Stimulated activated CD4-positive, alpha-beta T cell treated with anti-CD3 and anti-CD28 coated beads, Interleukin-1b, Interleukin-23, amount 100 ng/mL, for 4 hours (primary cell): ENCODE measurements at places on chromosomes 5 and 9.
A peak's percentile ranks its signal among the peaks of the same experiment; 100 is the strongest.

DNA sequence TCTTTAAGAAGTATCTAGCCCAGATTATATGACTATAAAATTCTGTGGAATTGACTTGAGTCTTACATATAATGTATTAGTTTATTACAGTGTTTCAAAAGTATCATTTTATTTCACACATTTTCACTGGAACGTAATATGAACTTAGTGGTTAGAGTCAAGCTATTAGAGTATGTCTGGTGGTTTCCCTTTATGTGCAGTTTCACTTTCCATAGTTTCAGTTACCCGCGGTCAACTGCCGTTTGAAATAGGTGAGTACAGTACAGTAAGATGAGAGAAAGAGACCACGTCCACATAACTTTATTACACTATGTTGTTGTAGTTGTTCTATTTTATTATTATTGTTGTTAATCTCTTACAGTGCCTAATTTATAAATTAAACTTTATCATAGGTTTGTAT lies 50.5 kb downstream of the COMMD10 start:
- peak; percentile 5 for DNase-seq

- DNase-seq = no peak
Measured at GRCh38 chr5:171166766-171167165, 142.3 kb upstream of the TLX3 start.

- DNase-seq = no peak
Measured at GRCh38 chr9:18673179-18673578, 199.2 kb downstream of the ADAMTSL1 start.

GRCh38 chr5:39670391-39670790 lies 245.6 kb upstream of the DAB2 start:
- DNase-seq = no peak

- no peak for DNase-seq
Measured at GRCh38 chr5:39235648-39236047, 16.3 kb upstream of the FYB1 start.

DNA sequence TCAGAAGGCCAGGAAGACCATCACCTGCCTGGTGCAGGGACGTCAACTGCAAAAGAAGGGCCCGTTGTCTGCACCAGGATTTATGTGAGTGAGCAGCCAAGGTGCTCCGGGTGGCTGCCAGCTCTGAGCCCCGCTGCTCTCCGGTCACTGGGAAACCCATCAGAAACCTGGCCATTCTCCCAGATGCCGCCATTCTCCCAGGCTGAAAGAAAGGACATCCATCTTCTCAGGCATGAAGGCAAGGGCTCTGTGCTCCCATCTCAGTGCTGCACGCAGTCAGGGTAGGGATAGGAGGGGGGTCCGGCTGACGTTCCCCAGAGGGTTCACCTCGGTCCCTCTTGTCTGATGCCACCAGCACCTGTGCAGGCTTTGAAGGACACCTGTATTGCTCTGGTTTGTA lies 158.4 kb downstream of the ERCC6L2 start:
- DNase-seq = no peak

- no peak for DNase-seq
Measured at GRCh38 chr5:154523104-154523503, 45.1 kb upstream of the HAND1 start.

- DNase-seq = no peak
Measured at GRCh38 chr9:109739760-109740159, 40.2 kb upstream of the PALM2AKAP2 start.

GRCh38 chr5:140603734-140604133 lies 29.2 kb downstream of the CD14 start:
- no peak for DNase-seq

- DNase-seq = no peak
Measured at GRCh38 chr9:2639786-2640185, 18.2 kb downstream of the VLDLR start.

- no peak for DNase-seq
Measured at GRCh38 chr5:41812156-41812555, 58.1 kb downstream of the OXCT1 start.

GRCh38 chr5:104312481-104312880 lies 749.9 kb upstream of the NUDT12 start:
- DNase-seq = no peak

DNA sequence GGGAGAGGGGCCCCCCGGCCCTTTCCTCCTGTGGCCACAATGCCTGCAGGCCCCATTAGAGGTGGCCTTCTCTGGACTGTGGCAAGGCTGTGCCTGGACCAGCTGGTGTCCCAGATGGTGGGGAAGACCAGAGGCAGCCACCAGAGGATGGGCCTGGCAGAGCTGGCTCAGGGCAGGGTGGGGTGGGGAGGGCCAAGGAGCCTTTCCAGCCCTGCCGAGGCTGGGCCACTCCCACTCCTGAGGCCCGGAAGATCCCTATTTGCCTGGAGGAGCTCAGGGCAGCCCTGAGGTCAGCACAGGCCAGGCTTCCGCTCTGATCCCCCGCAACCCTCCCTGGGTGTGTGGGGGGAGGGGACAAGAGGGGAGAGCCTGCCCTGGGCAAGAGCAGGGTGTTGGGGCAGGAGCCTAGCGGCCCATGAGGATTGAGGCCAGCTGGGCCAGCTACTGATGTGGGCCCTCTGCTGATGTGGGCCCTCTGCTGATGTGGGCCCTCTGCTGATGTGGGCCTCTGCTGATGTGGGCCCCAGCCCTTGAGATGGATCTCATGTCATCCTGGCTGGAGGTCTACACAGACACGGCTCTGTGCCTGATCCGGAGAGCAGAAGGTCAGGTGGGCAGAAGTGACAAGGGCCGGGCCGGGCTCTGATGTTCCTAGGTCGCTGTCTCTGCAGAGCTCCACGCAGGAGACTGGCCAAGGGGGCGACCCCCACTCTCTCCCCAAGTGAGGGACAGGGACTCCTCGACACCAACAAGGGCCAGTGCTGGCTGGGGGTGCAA lies 6.0 kb downstream of the MRPS2 start:
- DNase-seq = no peak

DNA sequence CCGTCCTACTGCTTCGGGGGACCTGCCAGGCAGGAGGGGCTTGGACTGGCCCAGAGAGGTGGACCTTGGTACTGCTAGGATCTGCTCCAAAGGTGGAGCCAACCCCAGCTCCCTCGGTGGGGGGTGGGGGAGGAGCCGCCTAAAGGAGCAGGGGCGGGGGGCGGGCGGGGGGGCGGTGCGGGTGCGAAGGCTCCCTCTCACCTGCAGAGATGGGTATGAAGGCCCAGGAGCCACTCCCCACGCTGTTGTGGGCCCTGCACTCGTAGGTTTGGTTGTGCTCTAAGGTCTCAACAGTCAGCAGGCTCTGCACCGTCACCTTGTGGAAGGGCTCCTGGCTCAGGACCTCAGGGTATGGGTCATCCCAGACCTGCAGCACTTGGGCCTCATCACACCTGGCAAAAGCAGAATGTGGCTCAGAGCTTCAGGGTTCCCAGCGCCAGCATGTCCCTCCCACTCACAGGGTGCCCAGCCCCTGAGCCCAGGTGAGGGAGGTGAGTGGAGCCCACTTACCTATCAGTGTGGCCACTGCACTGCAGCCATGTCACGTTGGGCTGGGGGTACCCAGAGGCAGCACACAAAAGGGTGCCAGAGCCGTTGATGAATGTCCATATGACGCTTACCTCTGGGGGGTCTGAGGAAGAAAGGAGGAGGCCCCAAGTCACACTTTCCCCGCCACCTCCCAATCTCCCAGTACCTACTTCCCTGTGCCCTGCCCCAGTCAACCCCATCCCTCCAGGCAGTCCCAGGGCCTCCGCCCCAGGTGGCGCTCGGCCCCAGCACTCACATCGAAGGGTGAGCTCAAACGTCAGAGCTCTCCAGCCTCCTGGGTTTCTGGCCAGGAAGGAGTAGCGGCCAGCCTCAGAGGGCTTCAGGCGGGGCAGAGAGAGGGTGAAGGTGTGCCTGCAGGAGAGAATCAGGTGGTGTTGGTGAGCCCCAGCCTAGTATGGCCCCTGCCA lies 16.4 kb downstream of the CSF1R start:
- no peak for DNase-seq

GRCh38 chr5:66136053-66136452 lies 8.0 kb upstream of the SREK1 start:
- no peak for DNase-seq

DNA sequence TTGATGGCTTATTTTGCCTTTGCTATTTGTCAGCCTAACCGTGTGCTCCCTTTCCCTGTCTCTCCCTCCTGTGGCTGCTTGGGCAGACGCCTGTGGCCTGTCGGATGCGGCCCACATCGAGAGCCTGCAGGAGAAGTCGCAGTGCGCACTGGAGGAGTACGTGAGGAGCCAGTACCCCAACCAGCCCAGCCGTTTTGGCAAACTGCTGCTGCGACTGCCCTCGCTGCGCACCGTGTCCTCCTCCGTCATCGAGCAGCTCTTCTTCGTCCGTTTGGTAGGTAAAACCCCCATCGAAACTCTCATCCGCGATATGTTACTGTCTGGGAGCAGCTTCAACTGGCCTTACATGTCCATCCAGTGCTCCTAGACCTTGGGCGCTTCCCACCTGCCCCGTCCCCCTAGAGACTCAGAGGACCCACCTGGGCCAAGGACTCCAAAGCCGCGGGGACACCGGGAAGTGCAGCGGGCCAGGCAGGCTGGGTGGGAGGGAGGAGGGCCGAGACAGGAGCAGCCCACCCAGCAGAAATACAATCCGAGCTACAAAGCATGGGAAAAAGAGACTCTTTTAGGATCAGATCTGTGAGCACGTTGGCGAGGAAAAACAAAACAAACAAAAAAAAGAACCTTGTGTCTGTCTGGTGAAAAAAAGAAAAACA lies 10.6 kb downstream of the NR2F1 start:
- DNase-seq = no peak

GRCh38 chr5:134736173-134736812 lies 2.1 kb upstream of the CAMLG start:
- no peak for DNase-seq

DNA sequence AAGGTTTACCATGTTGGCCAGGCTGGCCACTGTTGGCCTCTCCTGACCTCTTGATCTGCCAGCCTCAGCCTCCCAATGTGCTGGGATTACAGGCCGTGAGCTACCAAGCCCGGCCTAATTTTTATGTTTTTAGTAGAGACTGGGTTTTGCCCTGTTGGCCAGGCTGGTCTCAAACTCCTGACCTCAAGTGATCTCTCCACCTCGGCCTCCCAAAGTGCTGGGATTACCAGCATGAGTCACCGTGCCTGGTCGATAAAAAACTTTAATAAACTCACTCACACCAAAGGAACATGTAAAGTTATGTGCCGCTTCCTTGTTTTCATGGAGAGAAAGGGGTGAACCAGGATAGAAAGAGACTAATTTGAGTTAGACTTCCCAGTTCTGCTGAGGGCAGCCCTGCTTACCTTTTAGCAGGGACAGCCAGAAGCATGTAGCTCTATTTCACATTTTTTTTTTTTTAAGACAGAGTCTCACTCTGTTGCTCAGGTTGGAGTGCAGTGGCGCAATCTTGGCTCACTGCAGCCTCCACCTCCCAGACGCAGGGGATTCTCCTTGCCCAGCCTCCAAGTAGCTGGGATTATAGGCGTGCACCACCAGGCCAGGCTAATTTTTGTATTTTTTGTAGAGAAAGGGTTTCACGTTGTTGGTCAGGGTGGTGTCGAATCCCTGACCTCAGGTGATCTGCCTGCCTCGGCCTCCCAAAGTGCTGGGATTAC lies 11.4 kb upstream of the HAUS6 start:
- DNase-seq = no peak

DNA sequence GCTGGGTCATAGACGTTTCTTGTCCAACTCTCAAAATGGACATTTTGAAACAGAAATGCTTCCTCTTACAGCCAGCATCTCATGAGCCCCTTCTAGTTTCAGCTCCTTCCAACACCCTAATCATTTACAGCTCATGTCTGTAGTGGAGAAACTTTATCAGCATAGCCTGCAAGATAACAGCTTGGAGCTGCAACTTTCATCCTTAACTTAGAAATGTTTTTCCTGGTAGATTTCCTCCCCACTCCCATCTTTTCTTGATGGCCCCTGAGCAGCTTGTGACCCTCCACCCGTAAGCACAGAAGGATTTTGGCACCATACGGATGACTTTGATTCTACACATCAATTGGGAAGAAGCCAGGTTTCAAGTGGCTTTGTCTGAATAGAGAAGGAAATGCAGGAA lies 53.5 kb upstream of the TGFBR1 start:
- DNase-seq = no peak

DNA sequence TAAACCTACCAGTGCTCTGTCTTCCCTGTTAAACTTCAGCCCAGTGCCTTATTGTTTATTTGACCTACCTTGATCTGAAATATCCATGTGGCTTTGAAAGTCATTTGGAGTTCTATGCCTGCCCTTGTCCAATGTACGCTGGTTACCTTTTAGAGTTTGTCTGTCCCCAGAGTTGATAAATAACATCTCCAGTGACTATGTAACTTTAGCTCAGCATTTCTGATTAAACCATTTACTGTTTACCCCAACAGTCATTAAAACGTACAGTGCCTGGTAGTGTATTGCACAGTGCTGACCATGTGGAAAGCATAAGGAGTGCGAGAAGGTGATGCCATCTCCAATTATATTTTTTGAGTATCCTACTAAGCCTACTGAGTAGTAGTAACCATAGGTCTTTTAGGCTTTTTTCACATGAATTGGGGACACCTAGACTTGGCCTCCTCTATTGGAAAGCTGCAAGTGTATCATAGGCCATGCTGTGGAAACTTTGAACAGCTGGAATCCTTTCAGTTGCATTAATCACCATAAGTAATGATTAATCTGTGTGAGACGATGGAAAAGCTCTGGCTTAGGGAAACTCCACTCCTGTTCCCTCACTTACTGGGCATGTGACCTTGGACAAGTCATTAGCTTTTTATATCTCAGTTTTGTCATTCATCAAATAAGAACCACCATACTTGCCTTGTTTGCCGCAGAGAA lies 93.5 kb downstream of the MAST4 start:
- DNase-seq = no peak

DNA sequence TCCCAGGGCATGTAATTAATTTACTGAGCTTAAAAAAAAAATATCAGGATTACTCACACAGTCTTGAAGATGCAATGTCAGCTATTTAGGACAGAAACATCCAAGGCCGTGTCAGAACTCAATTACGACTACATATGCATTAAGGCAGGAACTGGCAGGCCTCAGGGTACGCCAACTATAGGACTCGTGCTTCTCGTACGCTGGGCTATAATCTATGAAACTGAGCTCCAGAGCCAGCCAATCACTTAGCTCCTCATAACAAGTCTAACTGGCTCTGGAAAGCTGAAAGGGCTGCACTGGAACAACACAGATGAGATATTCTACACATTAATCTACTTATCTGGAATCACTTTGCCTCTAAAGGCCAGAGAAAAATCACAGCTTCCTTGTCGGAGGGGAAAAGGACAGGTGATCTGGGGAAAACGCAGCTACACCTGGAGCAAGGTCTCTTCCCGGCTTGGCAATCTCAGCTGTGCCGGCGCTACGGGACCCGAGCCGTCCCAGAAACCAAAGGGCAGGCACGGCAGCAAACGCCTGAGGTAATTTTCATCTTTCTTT lies 212.0 kb downstream of the DEPDC1B start:
- DNase-seq = no peak

- peak; percentile 37 for DNase-seq
Measured at GRCh38 chr9:134391319-134392231, 65.3 kb downstream of the RXRA start.

- DNase-seq = no peak
Measured at GRCh38 chr5:60066502-60066901, 173.0 kb upstream of the PDE4D start.

DNA sequence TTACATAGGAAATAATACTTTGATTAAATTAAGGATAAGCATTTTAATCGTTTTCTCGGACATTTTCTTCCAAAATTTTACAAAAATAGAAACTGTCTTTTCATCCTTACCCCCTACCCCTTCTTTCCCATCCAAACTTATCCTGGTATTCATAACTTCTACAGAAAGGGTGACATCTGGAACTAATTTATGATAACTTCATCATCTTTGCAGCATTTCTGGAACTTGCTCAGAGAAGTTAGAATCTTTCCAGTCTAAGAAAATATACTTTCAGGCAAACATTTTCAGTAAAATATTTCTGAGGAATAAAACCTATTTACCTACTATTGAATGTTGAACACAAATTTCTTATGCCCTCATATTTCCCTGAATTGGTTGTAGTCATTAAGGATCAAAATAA lies 309.0 kb downstream of the MAN2A1 start:
- no peak for DNase-seq
